Prostate gland (tissue), 2 donors: ENCODE measurements at places on chromosomes 12 and 14.
A peak's percentile ranks its signal among the peaks of the same experiment; 100 is the strongest.

DNA sequence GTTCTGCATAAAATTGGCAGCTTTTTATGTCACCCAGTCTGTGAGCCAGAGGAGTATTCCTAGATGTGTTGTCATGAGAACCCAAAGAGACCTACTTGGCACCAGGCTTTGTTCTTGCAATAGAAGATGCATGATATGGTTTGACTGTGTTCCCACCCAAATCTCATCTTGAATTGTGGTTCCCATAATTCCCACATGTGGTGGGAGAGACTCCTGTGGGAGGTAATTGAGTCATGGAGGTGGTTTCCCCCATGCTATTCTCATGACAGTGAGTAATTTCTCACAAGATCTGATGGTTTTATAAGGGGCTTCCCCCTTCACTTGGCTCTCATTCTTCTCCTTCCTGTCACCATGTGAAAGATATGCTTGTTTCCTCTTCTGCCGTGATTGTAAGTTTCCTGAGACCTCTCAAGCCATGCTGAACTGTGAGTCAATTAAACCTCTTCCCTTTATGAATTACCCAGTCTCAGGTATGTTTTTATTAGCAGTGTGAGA is 572.0 kb upstream of the ATP2B1 start:
- no peak for DNase-seq

DNA sequence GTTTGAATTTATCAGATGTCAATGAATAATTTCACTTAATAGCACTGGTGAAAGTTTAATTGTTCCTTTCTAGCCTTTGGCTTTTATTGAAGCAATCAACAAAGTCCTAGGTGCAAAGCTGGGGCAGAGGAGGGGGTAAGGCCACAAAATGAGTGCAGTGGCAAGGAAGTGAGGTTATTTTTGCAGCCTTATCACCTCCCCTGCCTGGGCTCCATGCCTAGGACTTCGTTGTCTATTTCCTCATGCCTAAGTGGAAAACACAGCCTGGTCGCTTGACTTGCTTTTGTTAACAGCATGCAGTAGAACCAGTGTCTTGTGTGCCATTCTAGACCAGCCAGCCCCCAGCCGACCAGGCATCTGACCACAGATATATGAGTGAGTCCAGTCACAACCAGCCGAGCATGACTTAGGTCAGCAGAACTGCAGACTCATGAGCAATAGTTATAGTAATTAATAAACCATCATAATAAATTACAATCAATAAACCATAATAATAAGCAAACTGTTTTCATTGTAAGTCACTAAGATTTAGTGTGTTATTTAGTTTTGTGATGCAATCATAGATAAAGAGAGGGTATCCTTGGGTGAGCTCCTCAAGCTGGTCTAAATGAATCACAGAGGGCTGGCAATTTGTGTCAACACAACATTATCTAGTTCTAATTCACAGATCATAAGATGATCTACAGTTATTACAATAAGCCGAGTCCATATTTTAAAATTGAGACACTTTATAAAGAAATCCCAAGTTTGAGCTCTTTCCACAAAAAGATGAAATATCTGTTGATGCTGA is 156.8 kb downstream of the GLT1D1 start:
- no peak for DNase-seq

- DNase-seq = no peak
Measured at GRCh38 chr12:116093915-116094314, 183.6 kb downstream of the MED13L start.

GRCh38 chr14:33711811-33712216 is 239.1 kb downstream of the EGLN3 start:
- no peak for DNase-seq

- DNase-seq = peak; percentile 68
Measured at GRCh38 chr12:54891717-54892478, 37.6 kb downstream of the MUCL1 start.
